GM19239 (cell line): ENCODE measurements at places on chromosomes 16 and 17.
A peak's percentile ranks its signal among the peaks of the same experiment; 100 is the strongest.

DNA sequence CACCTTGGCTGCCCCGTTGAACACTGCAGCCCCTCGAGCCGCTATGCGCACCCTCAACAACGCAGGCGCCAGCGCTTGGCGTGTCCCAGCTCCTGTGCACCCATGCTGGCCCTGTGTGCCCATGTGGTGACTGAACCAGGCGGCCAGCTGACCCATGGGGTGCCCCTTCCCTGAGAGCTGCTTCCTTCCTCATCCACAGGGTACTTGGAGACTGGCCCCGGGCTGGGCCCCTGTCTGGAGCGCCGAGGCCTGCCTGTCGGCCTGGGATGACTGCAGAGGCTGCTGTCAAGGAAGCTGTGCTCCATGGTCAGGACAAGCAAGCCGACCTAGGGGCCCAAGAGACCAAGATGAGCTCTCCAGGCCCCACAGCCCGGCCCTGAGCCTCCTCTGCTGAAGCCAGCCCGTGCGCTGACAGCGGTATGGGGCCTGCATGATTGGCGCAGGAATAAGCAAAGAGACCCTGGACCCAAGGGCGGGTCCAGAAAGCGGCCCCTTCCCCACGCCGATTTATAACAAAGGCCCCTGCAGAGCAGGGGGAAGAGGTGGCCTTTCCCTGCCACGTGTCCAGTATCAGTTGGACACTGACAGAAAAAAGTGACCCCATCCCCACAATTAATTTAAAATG is 21.6 kb upstream of the BAHCC1 start:
- DNase-seq: no peak

GRCh38 chr16:17281052-17281451 is 189.7 kb downstream of the XYLT1 start:
- no peak for DNase-seq

DNA sequence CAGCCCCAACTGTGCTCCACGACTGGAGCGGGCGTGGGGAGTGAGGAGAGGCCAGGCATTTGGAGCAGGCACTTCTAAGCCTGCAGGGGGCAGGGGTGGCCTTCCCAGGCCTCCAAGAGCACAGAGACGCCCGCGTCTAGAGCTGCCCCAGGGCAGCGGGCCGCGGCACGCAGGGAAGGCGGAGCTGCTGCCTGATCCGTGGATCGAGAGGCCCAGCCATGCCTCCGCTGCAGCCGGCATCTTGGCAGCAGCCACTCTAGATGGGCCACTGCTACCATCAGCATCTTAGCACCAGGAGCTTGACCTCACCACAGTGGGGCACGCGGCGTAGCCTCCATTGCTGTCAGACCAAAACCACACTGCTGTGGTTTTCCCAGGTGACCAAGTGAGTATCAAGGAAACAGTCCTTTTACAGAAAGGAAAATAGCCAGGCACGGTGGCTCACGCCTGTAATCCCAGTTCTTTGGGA is 20.4 kb upstream of the WDR45B start:
- DNase-seq: peak; percentile 84

DNA sequence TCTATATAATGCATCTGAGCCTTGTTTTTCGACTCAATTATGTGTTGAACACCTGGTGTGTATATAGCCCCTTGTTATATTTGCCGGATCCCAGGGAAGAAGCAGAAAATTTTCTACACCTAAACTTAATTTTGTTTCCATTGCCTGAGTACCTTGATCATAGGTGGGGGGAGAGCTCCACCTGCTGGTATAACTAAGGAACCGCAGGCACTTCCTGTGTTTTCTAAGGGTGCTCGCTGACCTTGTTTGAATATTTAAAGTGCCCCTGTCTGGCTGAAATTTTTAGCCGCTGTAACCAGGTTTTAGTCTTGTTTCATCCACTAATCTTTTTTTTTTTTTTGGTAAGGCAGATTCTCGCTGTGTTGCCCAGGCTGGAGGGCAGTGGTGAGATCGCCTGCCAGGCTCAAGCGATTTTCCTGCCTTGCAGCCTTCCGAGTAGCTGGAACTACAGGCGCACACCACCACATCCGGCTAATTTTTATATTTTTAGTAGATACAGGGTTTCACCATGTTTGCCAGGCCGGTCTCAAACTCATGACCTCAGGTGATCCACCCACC is 6.5 kb upstream of the NUBP1 start:
- DNase-seq: peak; percentile 41
